ENCODE measurements at places on chromosomes 3 and 15.

DNA sequence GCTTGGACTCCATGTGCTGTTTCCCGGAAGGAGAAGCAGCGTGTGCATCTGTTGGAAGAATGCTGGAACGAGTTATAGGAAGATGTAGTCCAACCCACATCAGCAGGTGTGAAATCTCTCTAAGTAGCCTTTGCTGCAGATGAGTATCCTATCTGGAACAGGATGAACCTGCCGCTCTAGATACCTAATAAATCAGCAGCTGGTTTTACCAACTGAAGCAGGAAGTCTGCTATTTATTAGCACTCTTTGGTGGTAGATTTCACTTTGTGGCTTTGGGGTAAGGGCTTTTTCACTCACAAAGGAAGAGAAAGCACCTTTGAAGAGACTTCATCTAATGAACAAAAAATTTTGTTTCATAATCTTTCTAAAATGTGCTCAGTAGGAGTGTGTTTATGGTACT, 66.4 kb downstream of the DCUN1D1 start:
- no peak for DNase-seq

- no peak for DNase-seq
These were observed 54.5 kb downstream of the ALDH1A2 start for GRCh38 chr15:58010983-58011382.

DNA sequence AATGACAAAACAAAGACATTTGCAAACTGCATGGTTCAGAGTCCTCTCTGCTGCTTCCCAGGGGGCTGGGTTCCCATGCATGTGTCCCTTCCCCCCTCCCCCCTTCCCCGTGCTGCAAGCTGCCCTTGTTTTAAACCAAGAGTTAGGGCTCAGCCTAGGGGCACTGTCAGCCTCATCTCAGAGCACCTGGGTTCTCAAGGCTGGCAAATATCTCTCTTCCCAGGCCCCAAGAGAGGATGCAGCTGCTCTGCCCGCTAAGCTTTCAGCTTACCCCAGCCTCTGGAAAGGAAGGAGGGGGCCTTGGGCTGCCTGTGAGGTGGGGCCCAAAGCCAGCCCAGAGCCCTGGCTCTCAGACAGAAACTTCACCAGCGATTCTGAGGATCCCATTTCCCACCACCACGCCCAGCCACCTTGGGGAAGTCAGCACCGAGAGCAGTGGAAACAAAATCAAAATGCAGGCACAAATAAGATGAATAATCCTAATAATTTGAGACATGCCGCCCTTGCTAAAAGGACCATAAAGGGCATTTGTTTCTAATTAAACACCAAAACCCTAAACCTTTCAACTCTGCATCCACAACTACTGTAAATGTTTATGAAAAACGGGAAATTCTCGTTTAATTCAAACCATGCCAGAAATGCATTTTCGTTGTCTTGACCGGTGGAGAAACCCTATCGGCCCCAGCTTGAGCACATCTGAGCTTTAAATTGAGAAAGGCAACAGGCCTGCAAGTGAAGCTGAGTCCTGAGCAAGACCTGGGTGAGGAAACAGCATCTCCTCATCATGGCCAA, 67.7 kb upstream of the WNT5A start:
- no peak for DNase-seq

- DNase-seq, result no peak
These were observed 2.1 kb downstream of the PHC3 start for GRCh38 chr3:170179432-170179831.

- no peak for DNase-seq
These were observed 29.0 kb downstream of the CRABP1 start for GRCh38 chr15:78369161-78369560.

GRCh38 chr15:78083687-78084448, 6.4 kb upstream of the TBC1D2B start:
- DNase-seq, result no peak

DNA sequence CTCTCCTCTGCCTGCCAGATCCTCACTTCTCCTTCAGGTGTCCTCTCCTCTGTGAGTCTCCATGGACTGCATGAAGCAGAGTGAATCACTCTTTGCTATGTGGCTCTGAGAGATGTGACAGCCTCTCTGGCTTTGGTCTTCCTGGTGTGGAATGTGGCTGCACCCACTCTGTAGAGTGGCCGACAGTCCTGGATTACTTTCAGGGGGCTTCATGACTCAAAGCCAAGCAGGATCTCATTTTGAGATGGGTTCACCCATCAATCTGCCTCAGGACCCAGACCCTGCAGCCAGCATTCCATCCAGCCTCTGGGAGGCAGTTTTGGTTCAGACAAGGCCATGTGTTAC, 221.9 kb upstream of the LYSMD4 start:
- no peak for DNase-seq

GRCh38 chr3:170162052-170162451, 19.5 kb downstream of the PHC3 start:
- DNase-seq, result no peak

DNA sequence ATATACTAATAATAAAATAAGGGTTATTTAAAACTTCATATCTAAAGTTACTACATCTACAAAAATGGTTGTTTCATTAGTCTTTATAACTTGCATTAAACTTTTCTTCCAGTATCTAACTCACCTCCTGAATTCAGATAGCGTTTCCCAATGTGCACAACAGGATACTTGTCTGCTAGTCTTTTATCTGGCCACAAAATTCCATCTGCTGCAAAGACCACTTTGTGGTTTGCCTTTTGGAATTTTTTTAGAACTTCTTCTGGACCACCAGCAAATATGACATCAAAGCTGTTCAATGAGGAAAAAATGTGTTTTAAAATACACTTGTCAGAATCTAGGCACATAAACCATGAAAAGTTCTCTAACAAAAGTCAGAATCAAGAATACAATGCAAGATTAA, 50.8 kb downstream of the PLOD2 start:
- no peak for DNase-seq

- DNase-seq, result no peak
These were observed 3.1 kb downstream of the PPP1R2 start for GRCh38 chr3:195540027-195540426.

DNA sequence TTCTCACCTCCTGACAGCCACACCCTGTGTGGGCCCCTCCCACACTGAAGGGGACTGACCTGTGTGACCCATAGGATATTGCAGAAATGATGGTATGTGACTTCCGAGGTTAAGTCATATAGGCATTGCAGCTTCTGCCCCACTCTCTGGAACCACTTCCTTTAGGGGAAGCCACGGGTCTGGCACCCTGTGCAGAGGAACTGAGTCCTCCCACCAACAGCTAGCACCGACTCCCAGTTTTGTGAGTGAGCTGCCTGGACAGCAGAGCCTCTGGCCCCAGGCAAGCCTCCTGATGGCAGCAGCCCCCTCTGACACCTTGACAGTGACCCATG, 24.6 kb upstream of the SLC6A6 start:
- no peak for DNase-seq

- no peak for DNase-seq
These were observed 142.9 kb upstream of the ALCAM start for GRCh38 chr3:105223815-105224214.

DNA sequence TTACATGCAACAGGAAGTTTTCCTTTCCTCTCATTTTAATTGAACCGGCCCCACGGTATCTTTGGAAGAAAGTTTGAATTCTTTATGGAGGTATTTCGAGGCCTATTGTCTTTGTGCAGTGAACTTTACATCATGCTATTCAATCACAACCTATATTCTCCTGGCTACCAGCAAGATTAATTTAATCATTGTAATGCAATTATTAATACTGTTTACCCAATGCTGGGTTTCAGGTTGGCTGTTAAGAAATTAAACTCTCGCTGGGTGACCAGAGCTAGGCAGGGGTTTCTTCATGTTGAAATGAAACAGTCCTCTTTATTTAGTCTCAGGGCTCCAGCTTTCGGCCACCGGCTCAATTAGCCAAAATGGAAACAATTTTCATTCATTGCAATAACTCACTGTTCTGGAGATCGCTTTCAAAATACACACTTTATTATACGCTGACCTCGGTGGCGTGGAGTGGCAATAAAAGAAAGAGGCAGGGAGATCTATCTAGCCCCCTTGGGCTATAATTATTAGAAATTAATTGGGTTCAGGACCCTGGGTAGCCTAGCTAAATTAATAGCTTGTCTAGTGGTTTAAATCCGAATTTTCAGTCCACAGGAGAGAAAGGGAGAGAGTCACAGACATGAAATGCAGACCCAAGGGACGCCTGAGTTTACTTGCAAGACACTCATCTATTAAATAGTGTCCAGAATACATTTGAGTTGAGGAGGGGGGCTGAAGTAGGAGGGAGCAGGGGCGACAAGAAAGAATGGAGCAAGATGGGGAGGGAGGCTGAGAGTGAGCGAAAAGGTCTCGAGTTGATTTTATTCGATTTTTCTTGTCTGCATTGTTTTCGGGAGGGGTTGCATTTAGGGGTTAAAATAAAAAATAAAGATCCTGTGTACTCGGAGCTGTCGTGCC, 3.9 kb upstream of the MECOM start:
- no peak for DNase-seq

- no peak for DNase-seq
These were observed 34.0 kb downstream of the ACSBG1 start for GRCh38 chr15:78200276-78200930.

GRCh38 chr3:54772746-54773145, 155.1 kb downstream of the LRTM1 start:
- no peak for DNase-seq

DNA sequence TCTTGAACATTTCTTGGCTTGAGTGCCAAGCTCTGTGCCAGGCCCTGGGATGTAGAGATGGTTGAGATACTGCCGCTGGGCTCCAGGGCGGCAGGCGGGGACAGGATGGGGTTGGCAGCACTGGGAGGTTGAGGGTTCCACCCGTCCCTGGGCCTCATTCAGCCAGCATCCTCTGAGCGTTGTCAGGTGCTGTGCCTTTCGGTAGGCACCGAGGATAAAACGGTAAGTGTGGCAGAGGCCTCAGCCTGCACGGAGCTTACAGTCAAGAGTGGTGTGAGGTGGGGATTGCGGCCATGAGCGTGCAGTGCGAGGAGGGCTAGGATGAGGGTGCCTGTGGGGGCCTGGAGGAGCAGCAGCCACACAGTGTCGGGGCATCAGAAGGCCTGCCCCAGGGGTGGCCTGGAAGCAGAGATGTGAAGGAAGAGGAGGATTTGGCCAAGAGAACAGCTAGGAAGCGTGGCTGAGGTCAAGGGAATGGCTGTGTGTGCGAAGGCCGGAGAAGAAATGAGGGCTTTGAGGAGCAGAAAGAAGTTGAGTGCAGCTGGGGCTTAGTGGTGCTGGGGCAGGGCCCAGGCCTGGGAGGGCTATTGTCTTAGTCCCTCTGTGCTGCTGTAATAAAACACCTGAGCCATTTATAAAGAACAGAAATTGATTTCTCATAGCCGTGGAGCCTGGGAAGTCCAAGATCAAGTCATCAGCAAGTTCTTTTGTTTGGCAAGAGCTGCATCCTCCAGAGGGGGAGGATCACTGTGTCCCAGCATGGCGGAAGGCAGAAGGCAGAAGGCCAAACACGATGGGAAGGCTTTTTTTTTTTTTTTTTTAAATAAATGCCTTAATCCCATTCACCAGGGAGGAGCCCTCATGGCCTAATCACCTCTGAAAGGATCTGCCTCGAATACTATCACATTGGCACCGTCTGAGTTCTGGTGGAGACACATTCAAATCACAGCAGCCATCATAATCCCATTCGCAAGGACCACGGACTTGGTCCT, 22.7 kb downstream of the CORO2B start:
- no peak for DNase-seq

- no peak for DNase-seq
These were observed 30.7 kb downstream of the ATP13A5 start for GRCh38 chr3:193347521-193348501.

- no peak for DNase-seq
These were observed 25.2 kb downstream of the CD200 start for GRCh38 chr3:112357930-112358780.

DNA sequence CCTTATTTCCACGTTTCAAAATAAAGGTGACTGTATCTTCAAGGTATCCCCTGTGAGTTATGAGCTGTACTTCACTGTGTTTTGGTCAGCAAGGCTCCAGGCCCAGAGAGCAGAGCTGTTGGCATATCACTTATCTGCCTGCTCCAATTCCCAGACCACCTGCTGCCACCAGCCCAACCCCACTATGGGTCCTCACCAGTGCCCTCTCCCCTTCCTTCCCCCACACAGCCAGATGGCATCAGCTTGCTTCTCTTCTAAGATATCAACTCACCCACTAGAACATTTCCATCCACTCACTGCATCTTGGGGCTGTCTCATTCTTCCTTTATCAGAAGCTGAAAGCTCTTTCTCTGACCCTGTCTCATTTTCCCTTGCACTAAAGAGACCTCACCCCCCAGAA, 136.9 kb upstream of the EIF1B start:
- no peak for DNase-seq

DNA sequence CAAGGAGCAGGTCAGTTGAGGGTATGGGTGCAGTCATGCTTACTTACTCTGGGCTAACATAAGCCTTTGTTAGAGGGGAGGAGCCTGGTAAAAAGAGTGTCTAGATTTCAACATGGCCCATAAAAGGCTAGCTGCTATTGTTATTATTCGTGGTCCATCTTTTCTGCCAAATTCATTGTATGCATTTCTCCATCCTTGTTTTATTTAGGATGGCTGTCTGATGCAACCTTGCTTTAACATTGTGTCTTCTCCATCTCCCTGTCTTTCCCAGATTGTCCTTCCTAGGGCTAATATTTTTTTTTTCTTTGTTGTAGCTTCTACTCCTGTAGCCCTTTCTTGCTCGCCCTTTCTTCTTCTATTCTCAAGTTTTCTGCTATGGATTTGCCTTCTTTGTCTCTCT, 12.6 kb downstream of the RBMS3 start:
- no peak for DNase-seq

DNA sequence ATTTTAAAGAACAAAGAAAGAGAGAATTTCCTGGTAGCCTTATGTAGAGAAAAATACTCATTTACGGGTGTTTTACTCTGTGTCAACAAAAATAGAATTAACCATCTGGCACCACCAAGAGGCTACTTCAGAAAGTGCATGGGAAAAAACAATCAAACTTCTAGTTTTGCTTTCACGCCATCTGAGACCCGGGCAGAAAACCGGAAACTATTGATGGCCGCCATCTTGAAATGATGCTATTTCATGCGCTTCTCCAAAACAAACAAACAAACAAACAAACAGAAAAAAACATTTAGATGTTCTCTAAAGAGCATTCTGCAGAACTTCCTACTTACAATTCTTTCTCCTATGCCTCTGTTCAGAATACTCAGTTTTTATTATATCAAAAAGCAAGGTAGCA, 49.4 kb upstream of the SYNPR start:
- DNase-seq, result no peak

GRCh38 chr15:92523176-92523575, 129.5 kb downstream of the ST8SIA2 start:
- no peak for DNase-seq

- no peak for DNase-seq
These were observed 189.9 kb downstream of the DTWD1 start for GRCh38 chr15:49810720-49811119.

DNA sequence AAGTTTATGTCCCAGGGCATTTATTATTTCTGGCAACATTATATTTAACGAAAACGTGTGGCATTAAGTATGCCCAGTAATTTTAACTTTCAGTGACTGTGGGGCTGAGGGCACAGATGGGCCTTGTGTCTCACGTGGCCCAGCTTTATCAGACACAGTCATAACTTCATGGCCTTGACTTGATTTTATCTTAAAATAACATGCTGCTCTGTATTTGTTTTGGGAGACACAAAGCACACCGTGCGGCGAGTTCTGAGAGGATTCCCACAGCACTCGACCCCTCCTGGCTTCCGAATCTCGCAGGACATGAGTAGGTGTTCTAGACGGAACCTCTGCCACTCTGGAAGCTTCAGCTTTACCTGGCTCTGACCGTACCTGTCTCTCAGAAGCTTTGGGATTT, 180.8 kb downstream of the ADAMTS17 start:
- no peak for DNase-seq
